ENCODE measurements at places on chromosomes 16 and 17. TPM values are rescaled to one million over a fixed set of nuclear protein-coding genes. Genes with fewer than 3 reads are reported as not detected.

IRX3 gene
- 0.33 TPM for total RNA-seq

CLN3 gene
- 17.0 TPM for total RNA-seq

WRAP53 gene
- 4.3 TPM for total RNA-seq

CACNG4 gene
- total RNA-seq = 0.36 TPM

KRTAP9-8 gene
- total RNA-seq = not detected

ESRP2 gene
- under 0.01 TPM for total RNA-seq

CBFA2T3 gene
- 26.8 TPM for total RNA-seq

C1QTNF8 gene
- not detected for total RNA-seq

TPPP3 gene
- total RNA-seq = 14.3 TPM

BEAN1 gene
- total RNA-seq = not detected

DCUN1D3 gene
- total RNA-seq = 16.1 TPM

SPN gene
- total RNA-seq = 1.1 TPM

KRT28 gene
- total RNA-seq = not detected

KCNJ2 gene
- total RNA-seq = 2.1 TPM

DNAH9 gene
- not detected for total RNA-seq

GUCY2D gene
- total RNA-seq = not detected

GAN gene
- 9.1 TPM for total RNA-seq

PDPK1 gene
- 32.2 TPM for total RNA-seq

BIRC5 gene
- total RNA-seq = 3.1 TPM

PERCC1 gene
- total RNA-seq = not detected

HOXB6 gene
- 10.3 TPM for total RNA-seq

GJD3 gene
- total RNA-seq = 2.1 TPM

CDRT15 gene
- total RNA-seq = not detected

RNF227 gene
- 4.4 TPM for total RNA-seq

TBC1D3K gene
- not detected for total RNA-seq

ASGR1 gene
- total RNA-seq = not detected

NEK8 gene
- total RNA-seq = 0.16 TPM

MARVELD3 gene
- not detected for total RNA-seq

UBFD1 gene
- 62.4 TPM for total RNA-seq

NAGLU gene
- 39.2 TPM for total RNA-seq

CHP2 gene
- not detected for total RNA-seq

CHD9NB gene
- 0.55 TPM for total RNA-seq

UTS2R gene
- not detected for total RNA-seq

KRTAP2-2 gene
- total RNA-seq = not detected

RTN4RL1 gene
- 0.71 TPM for total RNA-seq

MYH1 gene
- not detected for total RNA-seq

RAB26 gene
- 3.0 TPM for total RNA-seq

C17orf78 gene
- not detected for total RNA-seq

SECTM1 gene
- total RNA-seq = 56.9 TPM

SDK2 gene
- 0.83 TPM for total RNA-seq

MFSD6L gene
- not detected for total RNA-seq

ANKRD11 gene
- 42.6 TPM for total RNA-seq

HASPIN gene
- 0.41 TPM for total RNA-seq

PDIA2 gene
- 5.5 TPM for total RNA-seq

CES5A gene
- total RNA-seq = not detected

HAS3 gene
- total RNA-seq = 0.83 TPM

ETV4 gene
- total RNA-seq = 1.8 TPM

TEDC2 gene
- 8.3 TPM for total RNA-seq

TNFRSF13B gene
- not detected for total RNA-seq

Measured in sigmoid colon (tissue), 7 donors.